ENCODE measurements at places on chromosomes 3 and 15. TPM values are rescaled to one million over a fixed set of nuclear protein-coding genes. Genes with fewer than 3 reads are reported as not detected.

TEX55 gene
- total RNA-seq = not detected

HRH1 gene
- 1.5 TPM for total RNA-seq

- H3K36me3 ChIP-seq = no peaks in the 10 kb centered on the region
- no peaks in the 10 kb centered on the region for H3K27me3 ChIP-seq
- peaks cover 18% of the 10 kb centered on the region for H3K4me1 ChIP-seq
- H3K27ac ChIP-seq = no peak overlapping the region
- no peak for DNase-seq
Measured at GRCh38 chr3:126447456-126448106, 28.1 kb downstream of the ZXDC start.

DNA sequence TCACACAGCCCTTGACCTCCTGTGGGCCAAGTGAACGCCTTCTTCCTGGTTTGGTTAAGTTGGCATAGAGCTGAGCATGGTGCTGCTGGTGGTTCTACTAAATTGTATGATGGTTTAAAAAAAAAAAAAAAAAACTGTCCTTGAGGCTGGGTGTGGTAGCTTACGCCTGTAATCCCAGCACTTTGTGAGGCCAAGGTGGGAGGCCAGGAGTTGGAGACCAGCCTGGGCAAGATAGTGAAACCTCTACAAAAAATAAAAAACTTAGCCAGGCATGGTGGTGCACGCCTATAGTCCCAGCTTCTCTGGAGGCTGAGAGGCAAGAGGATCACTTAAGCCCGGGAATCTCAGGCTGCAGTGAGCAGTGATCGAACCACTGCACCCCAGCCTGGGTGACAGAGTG is 58.9 kb upstream of the FLNB start:
- no peaks in the 10 kb centered on the region for H3K27me3 ChIP-seq
- H3K4me3 ChIP-seq = no peak overlapping the region

DNA sequence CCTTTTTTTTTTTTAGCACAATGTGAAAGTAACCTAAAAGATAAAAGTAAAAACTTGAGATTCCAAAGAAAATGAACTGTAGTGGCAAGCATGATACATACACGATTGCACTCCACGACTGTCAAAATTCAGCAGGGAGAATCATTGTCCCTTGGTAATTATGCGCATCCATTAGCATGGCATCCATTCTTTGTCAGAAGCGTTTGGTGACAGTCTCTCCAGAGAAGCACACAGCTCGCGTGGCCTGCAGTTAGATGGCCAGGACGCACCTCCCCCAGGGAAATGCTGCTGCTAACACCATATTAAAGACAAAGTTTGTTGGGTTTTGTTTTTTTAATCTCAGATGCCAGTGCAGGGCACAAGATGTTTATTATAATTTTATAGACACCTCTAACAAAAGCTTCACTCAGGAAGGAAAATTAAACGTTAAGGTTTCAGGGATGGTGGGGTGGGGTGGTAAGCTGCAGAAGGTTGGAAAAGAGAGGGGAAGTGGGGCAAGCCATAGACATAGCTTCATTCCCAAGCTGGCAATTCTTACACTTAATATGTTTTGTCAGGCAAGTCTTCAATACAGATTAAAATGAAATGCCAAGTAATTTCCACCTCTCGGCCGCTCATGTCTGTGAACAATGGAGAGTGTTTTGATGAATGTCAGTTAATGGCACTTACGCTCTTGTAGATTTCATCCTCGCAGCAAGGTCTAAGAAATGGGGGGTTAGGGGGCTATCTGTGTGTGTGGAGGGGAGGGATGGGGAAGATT is 142.8 kb upstream of the TOPAZ1 start:
- H3K4me1 ChIP-seq = no peaks in the 10 kb centered on the region
- H3K27ac ChIP-seq = no peak overlapping the region
- no peaks in the 10 kb centered on the region for H3K27me3 ChIP-seq
- H3K36me3 ChIP-seq = no peaks in the 10 kb centered on the region
- no peak overlapping the region for H3K4me3 ChIP-seq

DNA sequence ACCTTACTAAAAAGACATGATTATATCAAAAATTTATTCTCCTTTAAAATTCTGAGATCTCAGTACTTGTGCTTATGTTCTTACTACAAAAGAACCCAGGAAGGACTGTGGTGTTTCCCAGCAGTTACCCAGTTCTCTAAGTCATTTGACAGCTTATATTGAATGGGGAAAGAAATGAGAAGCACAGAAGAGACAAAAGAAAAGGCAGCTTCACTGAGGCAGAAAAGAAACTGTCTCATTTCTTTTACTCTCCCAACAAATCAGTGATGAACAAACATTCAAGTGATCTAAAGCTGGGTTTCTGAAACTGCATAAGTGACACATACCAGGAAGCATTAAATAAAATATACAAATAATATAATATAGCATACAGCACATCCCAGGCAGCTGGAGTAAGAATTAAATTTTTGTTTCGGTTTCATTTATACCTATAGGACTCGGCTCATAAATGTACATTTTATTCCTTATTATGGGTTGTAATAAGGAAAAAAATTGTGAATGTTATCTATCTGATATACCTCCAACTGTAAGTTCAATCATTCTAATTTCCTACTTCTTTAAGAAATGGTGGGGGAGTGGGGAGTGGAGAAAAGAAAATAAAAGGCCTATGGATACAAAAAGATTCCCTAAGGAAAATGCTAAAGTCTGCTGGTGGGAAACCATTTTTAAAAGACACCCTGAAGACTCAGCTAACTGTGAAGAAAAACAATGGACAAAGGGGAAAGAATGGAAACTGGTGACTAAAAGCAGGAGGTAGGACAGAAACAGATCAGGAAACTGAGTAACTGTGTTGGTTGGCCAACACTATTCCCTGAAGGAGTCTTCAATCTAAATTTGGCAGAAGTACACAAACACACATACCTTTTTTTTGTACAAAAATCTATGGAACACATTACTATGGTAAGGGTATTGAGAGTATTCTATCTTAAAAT is 156.8 kb downstream of the TBC1D5 start:
- no peaks in the 10 kb centered on the region for H3K27me3 ChIP-seq
- H3K4me3 ChIP-seq = no peak overlapping the region
- no peak for DNase-seq
- H3K4me1 ChIP-seq = no peaks in the 10 kb centered on the region
- no peak overlapping the region for H3K27ac ChIP-seq
- H3K36me3 ChIP-seq = no peaks in the 10 kb centered on the region

DNA sequence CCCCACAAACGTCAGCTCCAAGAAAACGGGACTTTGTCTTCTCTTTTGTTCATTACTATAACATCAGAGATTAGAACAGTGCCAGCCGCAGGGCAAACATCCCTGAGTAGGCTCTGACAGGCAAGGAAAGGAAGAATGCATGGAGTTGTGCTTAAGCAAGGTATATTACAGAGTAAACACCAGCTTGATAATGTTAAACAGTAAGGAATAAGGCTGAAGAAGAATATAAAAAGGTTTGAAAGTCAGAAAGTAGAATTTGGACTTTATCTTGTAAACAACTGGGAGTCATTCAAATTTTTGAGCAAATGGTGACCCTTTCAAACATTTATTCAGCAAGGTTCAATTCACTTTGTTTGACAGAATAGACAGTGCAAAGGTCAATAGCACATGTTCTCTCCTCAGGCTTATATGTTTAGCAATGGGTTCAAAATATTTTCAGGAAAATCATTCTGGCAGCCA is 11.0 kb downstream of the GABPB1 start:
- H3K4me1 ChIP-seq = peaks cover 16% of the 10 kb centered on the region
- H3K27ac ChIP-seq = no peak overlapping the region
- no peak for DNase-seq
- H3K27me3 ChIP-seq = no peaks in the 10 kb centered on the region
- no peaks in the 10 kb centered on the region for H3K36me3 ChIP-seq
- H3K4me3 ChIP-seq = no peak overlapping the region

- peaks cover 89% of the 10 kb centered on the region for H3K36me3 ChIP-seq
- no peak for DNase-seq
- no peaks in the 10 kb centered on the region for H3K27me3 ChIP-seq
- no peak overlapping the region for H3K27ac ChIP-seq
Measured at GRCh38 chr3:10286133-10286524, 6.6 kb downstream of the GHRL start.

GRCh38 chr3:31035681-31036080 is 141.2 kb upstream of the GADL1 start:
- H3K4me3 ChIP-seq = no peak overlapping the region
- H3K27me3 ChIP-seq = no peaks in the 10 kb centered on the region
- DNase-seq = no peak
- no peaks in the 10 kb centered on the region for H3K36me3 ChIP-seq
- H3K27ac ChIP-seq = no peak overlapping the region

DNA sequence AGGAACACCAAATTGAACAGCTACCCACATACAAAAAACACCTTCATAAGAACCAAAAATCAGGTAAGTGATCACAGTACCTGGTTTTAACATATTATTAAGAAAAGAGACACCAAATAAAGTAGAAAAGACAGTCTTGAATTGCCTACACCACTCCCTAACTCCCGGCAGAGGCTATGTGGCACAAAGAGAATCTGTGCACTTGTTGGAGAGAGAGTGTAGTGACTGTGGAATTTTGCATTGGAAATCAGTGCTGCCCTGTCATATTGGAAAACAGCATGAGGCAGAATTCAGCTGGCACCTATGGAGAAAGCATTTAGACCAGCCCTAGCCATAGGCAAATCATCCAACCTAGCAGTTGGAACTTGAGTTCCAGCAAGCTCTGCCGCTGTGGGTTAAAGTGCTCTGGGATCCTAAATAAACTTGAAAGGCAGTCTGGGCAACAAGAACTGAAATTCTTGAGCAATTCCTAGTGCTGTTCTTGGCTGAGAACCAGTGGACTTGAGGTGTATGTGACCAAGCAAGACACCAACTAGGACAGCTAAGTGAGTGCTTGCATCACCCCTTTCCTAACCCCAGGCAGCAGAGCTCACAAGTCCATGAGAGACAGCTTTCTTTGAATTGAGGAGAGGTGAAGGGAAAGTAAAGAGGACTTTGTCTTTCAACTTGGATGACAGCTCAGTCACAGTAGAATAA is 969.6 kb upstream of the ALCAM start:
- H3K4me3 ChIP-seq = no peak overlapping the region
- H3K27me3 ChIP-seq = no peaks in the 10 kb centered on the region
- no peaks in the 10 kb centered on the region for H3K36me3 ChIP-seq
- no peak overlapping the region for H3K27ac ChIP-seq
